ENCODE measurements at places on chromosomes 4 and X.

- DNase-seq = no peak
These were observed 82.3 kb downstream of the ATG4A start for GRCh38 chrX:108173874-108174273.

DNA sequence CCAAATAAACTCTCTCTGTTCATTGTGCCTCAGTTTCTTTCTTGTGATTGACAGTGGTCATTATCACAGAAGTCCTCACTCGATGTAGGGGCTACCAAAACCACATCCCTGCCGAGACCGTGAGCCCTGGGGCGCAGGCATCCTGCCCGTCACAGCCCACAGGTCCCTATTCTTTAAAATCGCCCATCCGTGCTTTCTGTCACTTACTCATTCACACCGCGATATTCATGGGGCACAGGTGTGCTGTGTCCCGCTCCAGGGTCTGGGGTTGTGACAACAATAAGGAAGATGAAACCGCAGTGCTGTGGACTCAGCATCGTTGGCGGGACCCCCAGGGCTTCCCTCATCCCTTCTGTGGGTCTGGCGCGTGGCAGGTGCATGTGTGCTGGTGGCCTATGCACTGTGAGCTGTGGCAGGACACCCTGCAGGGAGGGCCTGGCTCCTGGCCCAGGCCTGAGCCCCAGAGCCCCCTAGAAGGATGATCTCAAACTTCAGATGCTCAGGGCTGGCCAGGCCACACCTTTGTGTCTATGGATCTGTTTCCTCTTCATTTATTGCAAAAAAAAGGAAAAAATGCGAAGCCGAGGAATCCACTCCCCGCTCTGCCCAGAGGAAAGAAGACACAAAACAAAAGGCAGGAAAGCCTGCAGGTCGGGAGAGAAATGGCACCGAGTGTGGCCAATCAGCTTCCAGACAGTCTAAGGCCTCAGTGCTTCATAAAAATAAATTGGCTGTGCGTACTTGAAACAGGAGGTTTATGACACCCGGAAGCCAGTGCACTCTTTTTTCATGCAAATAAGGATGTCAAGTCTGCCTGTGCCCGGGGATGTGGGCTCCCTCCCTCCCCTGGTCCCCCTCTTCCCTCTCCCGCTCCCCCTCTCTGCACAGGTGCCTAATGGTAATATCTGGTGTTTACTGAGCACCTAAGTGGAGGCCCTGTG, 109.5 kb upstream of the ADRA2C start:
- no peak for DNase-seq

GRCh38 chrX:119698845-119699244, 5.9 kb upstream of the SEPTIN6 start:
- peak; percentile 46 for DNase-seq

DNA sequence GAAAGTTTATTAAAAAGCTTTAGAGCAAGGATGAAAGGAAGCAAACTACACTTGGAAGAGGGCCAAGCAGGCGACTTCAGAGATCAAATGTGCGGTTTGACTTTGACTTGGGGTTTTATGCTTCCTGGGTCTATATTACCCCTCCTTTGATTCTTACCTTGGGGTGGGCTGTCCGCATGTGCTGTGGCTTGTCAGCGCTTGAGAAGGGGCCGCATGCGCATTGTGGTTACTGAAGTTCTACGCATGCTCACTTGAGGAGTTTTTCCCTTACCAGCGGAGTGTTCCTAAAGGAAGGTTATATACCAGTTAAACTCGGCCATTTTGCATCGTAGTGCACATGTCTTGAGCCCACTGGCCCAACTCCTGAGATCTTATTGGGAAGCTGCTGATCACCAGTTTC, 9.9 kb downstream of the ZNF157 start:
- DNase-seq = peak; percentile 46

- DNase-seq = no peak
These were observed 490.4 kb upstream of the ZFP42 start for GRCh38 chr4:187504974-187505797.

GRCh38 chr4:87216469-87216868, 3.9 kb downstream of the KLHL8 start:
- no peak for DNase-seq
